ENCODE measurements at places on chromosomes 13 and 19.

GRCh38 chr13:99366075-99366987 lies 59.1 kb upstream of the GPR183 start:
- no peak for DNase-seq

- DNase-seq: no peak
Measured at GRCh38 chr13:76043874-76044273, 407.7 kb downstream of the LMO7 start.

- no peak for DNase-seq
Measured at GRCh38 chr13:25800523-25800922, 251.3 kb downstream of the SHISA2 start.

DNA sequence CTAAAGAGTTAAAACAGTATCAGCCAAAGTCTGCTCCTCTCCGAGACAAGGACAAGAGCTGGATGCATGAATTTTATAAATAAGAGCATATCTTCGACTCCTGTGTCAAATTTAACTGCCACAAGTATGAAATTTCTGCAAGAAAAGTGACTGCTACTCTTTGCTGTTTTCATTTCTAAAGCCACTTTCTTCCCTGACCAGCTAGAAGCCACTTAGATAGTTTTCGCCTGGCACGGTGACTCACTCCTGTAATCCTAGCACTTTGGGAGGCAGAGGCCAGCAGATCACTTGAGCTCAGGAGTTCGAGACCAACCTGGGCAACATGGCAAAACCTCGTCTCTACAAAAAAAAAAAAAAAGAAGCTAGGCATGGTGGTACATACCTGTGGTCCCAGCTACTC lies 61.3 kb downstream of the ENOX1 start:
- no peak for DNase-seq

DNA sequence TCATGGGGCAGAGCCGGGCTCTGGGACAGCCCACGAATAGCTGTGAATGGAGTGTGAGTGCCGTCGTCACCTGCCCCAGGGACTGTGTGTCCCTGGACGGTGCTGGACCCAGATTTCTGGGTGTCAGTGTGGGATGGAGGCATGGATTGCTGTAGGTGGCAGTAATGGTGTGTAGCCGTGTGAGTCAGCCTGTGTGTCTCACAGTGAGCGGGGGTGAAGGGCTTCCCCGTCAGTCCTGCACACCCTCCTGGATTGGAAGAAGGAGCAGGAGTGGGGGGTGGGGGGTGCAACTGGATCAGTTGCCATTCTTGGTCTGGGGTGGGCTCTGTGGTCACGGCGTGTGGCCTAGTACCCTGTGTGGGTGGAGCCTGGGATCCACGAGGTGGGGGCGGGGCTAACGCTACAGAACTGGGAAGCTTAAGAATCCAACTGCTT lies 6.5 kb upstream of the LTBP4 start:
- DNase-seq: no peak

- DNase-seq: no peak
Measured at GRCh38 chr13:38767506-38768265, 80.8 kb downstream of the FREM2 start.

DNA sequence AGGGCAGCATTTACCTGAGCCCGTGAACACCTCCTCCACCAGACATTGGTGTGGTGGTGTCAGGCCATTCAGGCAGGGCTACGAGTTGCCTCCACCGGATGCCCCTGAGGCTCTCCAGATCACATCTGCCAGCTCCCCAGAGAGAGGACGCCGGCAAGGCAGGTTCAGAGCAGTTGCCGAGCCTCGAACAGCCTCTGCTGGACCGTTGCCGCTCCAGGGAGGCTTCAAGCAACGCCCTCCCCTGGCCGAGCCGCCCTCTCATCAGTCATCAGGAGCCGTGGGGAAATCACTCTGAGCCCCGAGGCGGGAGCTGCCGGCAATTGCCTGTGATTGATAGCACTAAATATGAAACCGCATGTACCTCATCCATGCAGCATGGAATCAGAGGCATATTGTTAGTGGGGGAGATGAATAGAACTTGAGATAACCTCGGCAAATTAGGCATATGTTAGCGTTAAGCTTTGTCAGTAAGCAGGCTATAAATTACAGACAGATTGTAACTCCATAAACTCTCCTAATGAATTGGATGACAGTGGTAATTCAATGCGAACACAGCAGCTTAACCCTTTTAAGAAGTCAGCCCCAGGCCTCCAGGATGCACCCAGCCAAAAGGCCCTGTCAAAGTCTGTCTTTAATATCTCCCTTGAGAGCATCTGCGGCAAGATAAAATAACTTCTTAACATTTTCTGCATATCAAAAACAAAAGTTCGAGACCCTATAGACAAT lies 29.8 kb upstream of the SPACA7 start:
- no peak for DNase-seq

DNA sequence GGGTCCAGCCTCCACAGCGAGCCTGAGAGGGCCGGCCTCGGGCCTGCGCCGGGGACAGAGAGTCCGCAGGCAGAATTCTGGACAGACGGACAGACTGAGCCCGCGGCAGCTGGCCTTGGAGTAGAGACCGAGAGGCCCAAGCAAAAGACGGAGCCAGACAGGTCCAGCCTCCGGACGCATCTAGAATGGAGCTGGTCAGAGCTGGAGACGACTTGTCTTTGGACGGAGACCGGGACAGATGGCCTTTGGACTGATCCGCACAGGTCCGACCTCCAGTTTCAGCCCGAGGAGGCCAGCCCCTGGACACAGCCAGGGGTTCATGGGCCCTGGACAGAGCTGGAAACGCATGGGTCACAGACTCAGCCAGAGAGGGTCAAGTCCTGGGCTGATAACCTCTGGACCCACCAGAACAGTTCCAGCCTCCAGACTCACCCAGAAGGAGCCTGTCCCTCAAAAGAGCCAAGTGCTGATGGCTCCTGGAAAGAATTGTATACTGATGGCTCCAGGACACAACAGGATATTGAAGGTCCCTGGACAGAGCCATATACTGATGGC lies 490 bp downstream of the ITPKC start:
- no peak for DNase-seq

GRCh38 chr13:94251831-94252608 lies 227.5 kb downstream of the DCT start:
- no peak for DNase-seq

- DNase-seq: no peak
Measured at GRCh38 chr13:25920931-25921330, 130.9 kb downstream of the SHISA2 start.

DNA sequence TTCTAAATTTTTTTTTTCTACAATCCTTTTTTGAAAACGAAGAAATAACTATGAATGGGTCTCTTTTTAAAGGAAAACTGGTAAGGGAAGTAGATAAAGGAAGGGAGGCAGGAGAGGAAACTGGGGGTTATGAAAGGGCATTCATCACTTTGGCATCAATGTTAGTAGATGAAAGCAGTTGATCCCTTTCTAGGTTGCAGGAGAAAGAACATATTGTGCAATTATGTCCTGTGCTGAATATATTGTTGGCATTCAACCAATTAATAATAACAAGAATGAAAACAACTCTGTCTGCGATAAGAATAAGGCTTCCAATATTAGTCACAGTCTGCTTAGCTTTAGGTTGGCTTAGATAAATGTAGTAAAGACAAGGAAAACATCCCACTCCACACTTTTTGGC lies 796.8 kb upstream of the KLHL1 start:
- DNase-seq: no peak

DNA sequence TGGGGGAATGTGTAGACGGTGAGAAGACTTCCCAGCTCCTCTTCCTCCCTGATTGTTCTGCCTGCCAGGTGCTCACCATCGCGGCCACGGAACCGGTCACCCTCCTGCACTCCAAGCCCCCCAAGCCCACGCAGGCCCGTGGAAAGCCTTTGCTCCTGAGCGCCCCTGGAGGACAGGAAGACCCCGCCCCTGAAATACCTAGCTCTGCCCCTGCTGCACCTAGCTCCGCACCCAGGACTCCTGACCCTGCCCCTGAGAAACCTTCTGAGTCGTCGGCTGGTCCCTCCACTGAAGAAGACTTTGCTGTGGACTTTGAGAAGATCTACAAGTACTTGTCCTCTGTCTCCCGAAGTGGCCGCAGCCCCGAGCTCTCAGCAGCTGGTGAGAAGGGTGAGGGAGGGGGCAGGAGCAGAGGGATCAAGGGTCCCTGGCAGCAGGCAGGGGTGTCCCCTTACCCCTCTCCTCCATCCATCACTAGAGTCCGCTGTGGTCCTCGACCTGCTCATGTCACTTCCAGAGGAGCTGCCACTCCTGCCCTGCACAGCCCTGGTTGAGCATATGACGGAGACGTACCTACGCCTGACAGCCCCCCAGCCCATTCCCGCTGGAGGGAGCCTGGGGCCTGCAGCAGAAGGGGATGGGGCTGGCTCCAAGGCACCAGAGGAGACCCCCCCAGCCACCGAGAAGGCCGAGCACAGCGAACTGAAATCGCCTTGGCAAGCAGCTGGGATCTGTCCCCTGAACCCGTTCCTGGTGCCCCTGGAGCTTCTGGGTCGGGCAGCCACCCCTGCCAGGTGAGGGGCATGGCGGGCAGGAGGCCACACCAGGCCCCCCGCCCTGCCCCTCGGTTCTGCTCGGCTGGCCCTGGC lies 2.1 kb downstream of the SNAPC2 start:
- DNase-seq: no peak

DNA sequence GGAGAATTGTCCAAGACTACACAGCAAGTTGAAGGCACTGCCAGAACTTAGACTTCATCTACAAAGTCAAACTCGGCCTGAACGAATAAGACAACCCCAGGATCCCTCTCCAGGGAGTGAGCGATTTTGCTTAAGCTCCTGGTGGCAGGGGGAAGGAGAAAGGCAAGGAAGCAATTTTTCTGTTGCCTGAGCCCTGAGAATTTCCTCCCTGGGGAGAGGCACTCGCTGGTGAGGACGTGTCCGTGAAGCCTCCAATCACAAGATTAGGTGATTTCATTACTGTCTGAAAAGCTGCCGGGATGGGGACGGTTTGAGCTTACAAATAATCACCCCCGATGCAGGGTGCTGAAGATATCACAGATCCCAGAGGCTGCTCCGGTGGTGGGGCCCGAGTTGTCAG lies 45.6 kb downstream of the TINCR start:
- no peak for DNase-seq

GRCh38 chr13:102799426-102800144 lies 666 bp downstream of the BIVM start:
- DNase-seq: peak; percentile 16

GRCh38 chr13:66347486-66348117 lies 882.5 kb downstream of the PCDH9 start:
- DNase-seq: no peak

- DNase-seq: no peak
Measured at GRCh38 chr13:112325920-112326645, 50.1 kb upstream of the SPACA7 start.

DNA sequence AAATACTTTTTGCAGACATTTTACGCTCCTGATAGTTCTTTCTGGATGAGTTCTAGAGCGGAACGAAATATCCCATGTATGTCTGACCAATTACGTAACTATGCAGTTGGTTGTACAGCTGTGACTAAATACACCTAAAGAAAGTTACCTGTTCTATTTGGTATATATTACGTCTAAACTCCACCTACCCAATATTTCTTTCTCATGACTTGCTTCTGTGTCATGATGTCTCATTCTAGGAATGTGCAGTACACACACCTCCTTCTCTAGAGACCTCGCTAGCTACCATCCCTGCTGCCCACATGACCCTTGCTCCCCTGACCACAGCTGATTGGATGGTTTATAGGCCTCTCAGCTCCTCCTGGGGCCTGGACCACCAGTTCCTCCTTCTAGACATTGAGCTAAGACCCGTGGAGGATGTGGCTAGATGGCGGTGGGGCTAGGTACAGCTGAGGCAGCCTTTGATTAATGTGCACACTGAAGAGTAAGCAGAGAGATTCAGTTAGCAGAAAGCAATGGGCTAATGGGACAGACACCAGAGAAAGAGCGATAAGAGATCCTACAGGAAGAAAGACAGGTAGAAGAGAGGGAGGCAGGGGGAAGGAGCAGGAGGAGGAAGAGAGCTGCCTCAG lies 422.1 kb downstream of the COG6 start:
- no peak for DNase-seq

GRCh38 chr13:91539286-91540157 lies 141.1 kb downstream of the GPC5 start:
- no peak for DNase-seq

DNA sequence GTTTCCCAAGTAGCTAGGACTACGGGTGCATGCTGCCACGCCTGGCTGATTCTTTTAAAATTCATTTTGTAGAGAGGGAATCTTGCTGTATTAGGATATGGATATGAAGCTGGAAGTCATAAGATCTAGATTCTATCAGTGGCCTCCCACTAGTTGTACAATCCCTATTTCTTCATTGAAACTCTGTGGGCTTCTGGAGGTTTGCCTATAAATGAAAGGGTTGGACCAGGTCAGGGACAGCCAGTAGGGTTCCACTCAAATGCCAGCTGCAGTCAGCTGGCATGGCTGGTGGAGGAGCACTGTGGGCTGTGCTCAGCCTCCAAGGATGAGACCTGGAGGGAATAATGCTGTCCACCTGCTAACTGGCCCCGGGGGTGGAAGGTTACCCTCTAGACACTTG lies 110.2 kb upstream of the GJB6 start:
- DNase-seq: no peak

DNA sequence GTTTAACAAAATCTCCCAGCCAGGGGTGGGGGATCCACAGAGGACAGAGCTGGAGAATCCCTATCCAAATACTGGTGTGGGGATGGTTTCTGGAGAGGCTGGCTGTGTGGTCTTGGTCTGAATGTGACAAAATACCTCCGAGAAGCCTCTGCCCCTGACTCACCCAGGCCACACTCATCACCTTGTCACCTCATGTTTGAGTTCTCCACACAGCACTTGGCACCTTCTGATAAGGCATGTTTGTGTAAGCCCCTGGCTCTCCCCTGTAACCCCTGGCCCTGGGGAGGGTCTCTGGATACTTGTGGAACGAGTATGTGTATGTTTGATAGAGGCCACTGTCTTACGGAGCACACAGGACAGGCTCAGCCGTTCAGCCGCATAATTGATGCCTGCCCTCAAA lies 14.7 kb downstream of the TECR start:
- DNase-seq: no peak

DNA sequence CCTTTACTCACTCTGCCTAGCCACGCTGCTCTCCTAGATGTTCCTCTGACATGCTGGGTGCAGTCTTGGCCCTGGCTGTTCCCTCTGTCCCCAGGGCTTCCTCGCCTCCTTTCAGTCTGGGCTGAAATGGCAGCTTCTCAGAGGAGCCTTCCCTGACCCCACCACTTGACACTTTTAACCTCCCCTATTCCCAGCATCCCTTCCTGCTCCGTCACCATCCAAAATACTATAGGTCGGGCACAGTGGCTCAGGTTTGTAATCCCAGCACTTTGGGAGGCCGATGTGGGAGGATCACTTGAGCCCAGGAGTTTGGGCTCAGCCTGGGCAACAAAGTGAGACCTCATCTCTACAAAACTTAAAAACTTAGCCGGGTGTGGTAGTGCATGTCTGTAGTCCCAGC lies 2.6 kb downstream of the FAM187B start:
- DNase-seq: no peak

- no peak for DNase-seq
Measured at GRCh38 chr13:75319254-75319653, 162.7 kb downstream of the TBC1D4 start.

DNA sequence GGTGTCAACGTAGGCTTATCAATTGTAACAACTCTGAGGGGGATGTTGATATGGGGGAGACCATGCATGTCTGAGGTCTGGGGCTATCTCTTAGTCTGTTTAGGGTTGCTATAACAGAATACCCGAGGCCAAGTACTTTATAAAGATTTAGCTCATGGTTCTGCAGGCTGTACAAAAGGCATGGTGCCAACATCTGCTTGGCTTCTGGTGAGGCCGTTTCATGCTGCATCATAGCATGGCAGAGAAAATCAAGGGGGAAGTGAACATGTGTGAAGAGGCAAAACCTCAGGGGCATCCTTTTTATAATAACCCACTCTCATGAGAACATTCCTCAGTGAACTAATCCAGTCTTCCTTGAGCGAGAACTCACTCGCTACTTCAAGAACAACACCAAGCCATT lies 353.8 kb downstream of the ENOX1 start:
- no peak for DNase-seq

- DNase-seq: no peak
Measured at GRCh38 chr13:62704875-62705274, 1289.2 kb upstream of the PCDH20 start.
